A549 treated with DMSO at 1 μM for 4 hours (cell line): ENCODE measurements at places on chromosomes 2 and 18. TPM values are rescaled to one million over a fixed set of nuclear protein-coding genes. Genes with fewer than 3 reads are reported as not detected.

The PTPRN gene
- 1.3 to 2.2 TPM (median 1.9 TPM) in 5 replicates for total RNA-seq

The RFTN2 gene
- not detected in 5 replicates for total RNA-seq

The PTPRM gene
- 29.4 to 35.0 TPM (median 34.8 TPM) in 5 replicates for total RNA-seq

The SCLY gene
- total RNA-seq: 19.7 to 26.6 TPM (median 23.2 TPM) in 5 replicates

The SLC39A10 gene
- total RNA-seq: 17.1 to 30.6 TPM (median 26.2 TPM) in 5 replicates

The NYAP2 gene
- 0.02 to 0.03 TPM (median 0.02 TPM) in 3 of 5 replicates, not detected in the others for total RNA-seq

The E2F6 gene
- 25.3 to 31.8 TPM (median 30.5 TPM) in 5 replicates for total RNA-seq

The SERPINB7 gene
- 1.5 to 2.9 TPM (median 2.9 TPM) in 5 replicates for total RNA-seq

The BARD1 gene
- 4.6 to 9.3 TPM (median 7.6 TPM) in 5 replicates for total RNA-seq

The GPR39 gene
- 8.5 to 12.1 TPM (median 11.9 TPM) in 5 replicates for total RNA-seq

The IGFBP5 gene
- total RNA-seq: 0.15 to 0.25 TPM (median 0.24 TPM) in 5 replicates

The MAPRE2 gene
- 17.0 to 19.0 TPM (median 17.8 TPM) in 5 replicates for total RNA-seq

The SKOR2 gene
- not detected in 5 replicates for total RNA-seq

The ARHGAP28 gene
- 0.03 to 0.37 TPM (median 0.09 TPM) in 5 replicates for total RNA-seq

The DNAH7 gene
- 0.93 to 1.6 TPM (median 1.2 TPM) in 5 replicates for total RNA-seq

The SCYGR4 gene
- total RNA-seq: not detected in 5 replicates

The TFCP2L1 gene
- 0.78 to 0.94 TPM (median 0.89 TPM) in 5 replicates for total RNA-seq

The MEP1B gene
- 0.03 to 0.15 TPM (median 0.07 TPM) in 5 replicates for total RNA-seq

The FBLN7 gene
- total RNA-seq: 0.42 to 0.86 TPM (median 0.55 TPM) in 5 replicates

The FAM237A gene
- not detected in 5 replicates for total RNA-seq

The IL36A gene
- total RNA-seq: not detected in 5 replicates

The MEIS1 gene
- total RNA-seq: 1.4 to 2.6 TPM (median 1.8 TPM) in 5 replicates

The G6PC2 gene
- total RNA-seq: not detected in 5 replicates

The IWS1 gene
- 36.9 to 44.1 TPM (median 40.7 TPM) in 5 replicates for total RNA-seq

The SULT1C4 gene
- not detected in 5 replicates for total RNA-seq

The DCTN1 gene
- total RNA-seq: 111 to 159 TPM (median 138 TPM) in 5 replicates

The LYG1 gene
- 0.49 to 2.6 TPM (median 1.6 TPM) in 5 replicates for total RNA-seq

The COL3A1 gene
- 0.22 to 0.26 TPM (median 0.25 TPM) in 5 replicates for total RNA-seq

The ASB3 gene
- 10.6 to 16.2 TPM (median 14.1 TPM) in 5 replicates for total RNA-seq

The ZEB2 gene
- 3.9 to 6.2 TPM (median 5.2 TPM) in 5 replicates for total RNA-seq
